ENCODE measurements at places on chromosomes 5 and 9. TPM values are rescaled to one million over a fixed set of nuclear protein-coding genes. Genes with fewer than 3 reads are reported as not detected.

The SLC4A9 gene
- total RNA-seq = 0.86 TPM

The SEMA6A gene
- total RNA-seq = 98.1 TPM

The PNPLA7 gene
- total RNA-seq = 16.5 TPM

The FST gene
- 3.8 TPM for total RNA-seq

The FBXO10 gene
- total RNA-seq = 9.5 TPM

The FBP1 gene
- total RNA-seq = 50.5 TPM

The GPX3 gene
- total RNA-seq = 131 TPM

The IL7R gene
- total RNA-seq = 34.0 TPM

The ADGRV1 gene
- total RNA-seq = 31.9 TPM

The FRMD3 gene
- 3.6 TPM for total RNA-seq

The PCDHB16 gene
- 3.0 TPM for total RNA-seq

The GPX8 gene
- total RNA-seq = 26.8 TPM

The ZNF618 gene
- total RNA-seq = 26.6 TPM

The OR1J2 gene
- total RNA-seq = not detected

The CDO1 gene
- 10.8 TPM for total RNA-seq

The FCHO2 gene
- total RNA-seq = 43.2 TPM

The BTNL3 gene
- 0.09 TPM for total RNA-seq

The WDR5 gene
- 27.5 TPM for total RNA-seq

The GABBR2 gene
- 0.29 TPM for total RNA-seq

The NELFB gene
- total RNA-seq = 61.2 TPM

The C9 gene
- 1.0 TPM for total RNA-seq

The HOMER1 gene
- total RNA-seq = 6.0 TPM

The ANXA1 gene
- 55.5 TPM for total RNA-seq

The MLANA gene
- not detected for total RNA-seq

The SLC36A3 gene
- total RNA-seq = not detected

The PCDHA7 gene
- 0.89 TPM for total RNA-seq

The FCN2 gene
- total RNA-seq = 2.6 TPM

The TLX3 gene
- not detected for total RNA-seq

The BNC2 gene
- 52.0 TPM for total RNA-seq

The HSPA9 gene
- total RNA-seq = 170 TPM

The HSPB3 gene
- 0.46 TPM for total RNA-seq

The PDE8B gene
- 29.4 TPM for total RNA-seq

The WNT8A gene
- not detected for total RNA-seq

The TICAM2 gene
- 3.3 TPM for total RNA-seq

The BBLN gene
- 75.4 TPM for total RNA-seq

The ANXA2R gene
- 2.8 TPM for total RNA-seq

The OTP gene
- not detected for total RNA-seq

The FAM153A gene
- total RNA-seq = 11.3 TPM

The BSPRY gene
- total RNA-seq = 16.0 TPM

The RAB3C gene
- 1.4 TPM for total RNA-seq

The NR2F1 gene
- total RNA-seq = 162 TPM

The GBGT1 gene
- 26.5 TPM for total RNA-seq

The CORO2A gene
- 129 TPM for total RNA-seq

The SMIM33 gene
- 0.17 TPM for total RNA-seq

The ACSL6 gene
- 1.5 TPM for total RNA-seq

The TTF1 gene
- total RNA-seq = 12.5 TPM

The SPRY4 gene
- 17.4 TPM for total RNA-seq

The PRUNE2 gene
- total RNA-seq = 91.7 TPM

The SLC1A1 gene
- 109 TPM for total RNA-seq

All from mucosa of gallbladder (tissue), 1 donor.